T-cell (primary cell): ENCODE measurements at places on chromosomes 11 and 22.
A peak's percentile ranks its signal among the peaks of the same experiment; 100 is the strongest.

- no peaks in the 10 kb centered on the region for H3K27me3 ChIP-seq
- peaks cover 3% of the 10 kb centered on the region for H3K36me3 ChIP-seq
- peak overlapping the region; percentile 66 for H3K27ac ChIP-seq
Observed at GRCh38 chr11:72743321-72744221, 8.6 kb downstream of the ARAP1 start.

DNA sequence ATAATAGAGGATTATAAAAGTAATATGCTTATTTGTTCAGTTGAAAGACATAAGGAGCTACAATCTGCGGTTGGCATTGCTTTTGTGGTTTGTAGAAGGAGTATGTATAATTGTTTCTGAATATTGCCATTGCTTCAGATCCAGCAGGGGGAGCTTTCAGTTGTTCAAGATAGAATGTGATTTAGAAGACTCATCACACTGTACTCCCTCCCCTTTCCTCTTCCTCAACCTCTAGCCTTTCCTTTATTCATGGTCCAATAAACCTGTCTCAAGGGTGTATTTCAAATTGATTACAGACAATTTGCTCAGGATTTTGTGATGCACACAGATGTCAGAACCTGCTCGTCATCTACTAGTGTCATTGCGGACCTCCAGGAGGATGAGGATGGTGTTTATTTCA is 9.8 kb downstream of the PRMT3 start:
- no peaks in the 10 kb centered on the region for H3K36me3 ChIP-seq
- H3K4me3 ChIP-seq, result no peak overlapping the region
- DNase-seq, result peak; percentile 6

DNA sequence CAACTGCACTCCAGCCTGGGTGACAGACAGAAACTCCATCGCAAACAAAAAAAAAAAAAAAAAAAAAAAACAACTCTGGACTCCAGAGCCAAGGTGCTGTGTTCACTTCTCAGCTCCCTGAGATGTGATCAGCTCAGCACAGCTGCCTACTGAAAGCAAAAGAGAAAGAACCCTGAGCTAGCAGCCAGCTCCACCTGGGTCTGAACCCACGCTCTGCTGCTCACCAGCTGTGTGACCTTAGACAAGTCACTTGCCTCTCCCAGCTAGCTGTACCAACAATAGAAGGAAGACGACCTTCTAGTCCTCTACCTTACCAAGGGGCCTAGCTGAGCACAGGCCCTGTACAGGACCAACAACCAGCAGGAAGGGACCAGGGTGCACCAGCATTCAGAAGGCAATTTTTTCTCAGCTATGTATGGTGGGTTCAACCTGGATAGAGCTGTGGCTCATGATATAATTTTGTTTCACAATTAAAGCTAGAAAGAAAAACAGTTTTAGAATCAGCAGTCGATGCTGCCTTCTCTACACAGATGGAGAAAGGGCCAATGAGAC is 3.8 kb downstream of the DGCR2 start:
- H3K27ac ChIP-seq, result no peak overlapping the region
- H3K27me3 ChIP-seq, result no peaks in the 10 kb centered on the region
- DNase-seq, result no peak
- peaks cover 10% of the 10 kb centered on the region for H3K36me3 ChIP-seq

GRCh38 chr11:335779-336658 is 15.4 kb upstream of the IFITM3 start:
- no peaks in the 10 kb centered on the region for H3K36me3 ChIP-seq
- H3K4me3 ChIP-seq, result no peak overlapping the region
- DNase-seq, result no peak
- peaks cover 29% of the 10 kb centered on the region for H3K4me1 ChIP-seq

DNA sequence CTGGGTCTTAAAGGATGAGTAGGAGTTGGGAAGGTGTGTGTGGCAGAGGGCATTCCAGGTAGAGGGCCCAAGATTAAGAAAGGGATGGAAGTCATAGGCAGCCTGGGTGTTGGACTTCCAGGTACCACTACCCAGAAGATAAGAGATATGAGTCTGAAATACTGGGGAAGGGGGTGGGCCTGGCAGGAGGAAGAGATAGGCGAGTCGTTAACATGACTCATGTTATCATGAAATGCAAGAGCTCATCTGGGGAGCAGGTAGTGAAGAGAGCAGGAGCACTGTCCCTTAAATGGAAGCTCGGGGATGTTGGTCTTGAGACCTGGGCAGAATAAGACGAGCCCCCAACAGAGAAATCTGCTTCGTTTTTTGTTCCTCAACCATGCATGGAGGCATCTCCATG is 10.2 kb downstream of the ZC3H7B start:
- H3K4me3 ChIP-seq, result no peak overlapping the region
- DNase-seq, result no peak
- H3K36me3 ChIP-seq, result peaks cover 10% of the 10 kb centered on the region
- H3K27ac ChIP-seq, result no peak overlapping the region
- H3K4me1 ChIP-seq, result no peaks in the 10 kb centered on the region

DNA sequence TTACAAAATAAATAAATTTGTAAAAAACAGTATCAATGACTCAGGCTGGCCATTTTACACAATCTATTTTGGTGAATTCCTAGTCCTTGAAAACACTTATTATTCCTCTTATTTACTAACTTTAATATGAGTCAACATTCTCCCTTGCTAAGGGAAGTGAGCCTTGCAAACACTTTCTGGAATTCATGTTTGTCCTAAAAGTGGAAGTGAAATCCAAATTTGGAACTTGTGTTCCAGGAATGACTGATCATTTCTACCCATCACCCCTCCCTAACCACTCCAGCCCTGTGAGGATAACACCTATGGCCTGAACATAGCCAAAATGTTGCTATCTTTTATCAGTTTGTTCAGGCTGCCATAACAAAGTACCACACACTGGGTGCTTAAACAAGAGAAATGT is 83.1 kb downstream of the OR5AK2 start:
- H3K36me3 ChIP-seq, result no peaks in the 10 kb centered on the region
- no peak for DNase-seq
- H3K27me3 ChIP-seq, result no peaks in the 10 kb centered on the region

- H3K27me3 ChIP-seq, result no peaks in the 10 kb centered on the region
- no peak overlapping the region for H3K27ac ChIP-seq
- no peak for DNase-seq
- H3K4me3 ChIP-seq, result no peak overlapping the region
- no peaks in the 10 kb centered on the region for H3K4me1 ChIP-seq
Observed at GRCh38 chr11:125410091-125410490, 86.0 kb downstream of the FEZ1 start.

- no peak overlapping the region for H3K4me3 ChIP-seq
- no peak overlapping the region for H3K27ac ChIP-seq
- no peaks in the 10 kb centered on the region for H3K4me1 ChIP-seq
- no peaks in the 10 kb centered on the region for H3K36me3 ChIP-seq
Observed at GRCh38 chr11:133026952-133027351, 505.3 kb downstream of the OPCML start.

- H3K4me3 ChIP-seq, result no peak overlapping the region
- H3K27ac ChIP-seq, result no peak overlapping the region
- no peaks in the 10 kb centered on the region for H3K4me1 ChIP-seq
- no peaks in the 10 kb centered on the region for H3K36me3 ChIP-seq
- no peak for DNase-seq
- H3K27me3 ChIP-seq, result peaks cover 20% of the 10 kb centered on the region
Observed at GRCh38 chr11:134763030-134763388, 351.0 kb upstream of the B3GAT1 start.

- H3K27me3 ChIP-seq, result no peaks in the 10 kb centered on the region
- no peaks in the 10 kb centered on the region for H3K4me1 ChIP-seq
- H3K4me3 ChIP-seq, result no peak overlapping the region
- H3K27ac ChIP-seq, result no peak overlapping the region
Observed at GRCh38 chr11:118058311-118059245, 18.3 kb upstream of the TMPRSS4 start.

- peak; percentile 21 for DNase-seq
- no peaks in the 10 kb centered on the region for H3K36me3 ChIP-seq
- no peak overlapping the region for H3K27ac ChIP-seq
- peaks cover 18% of the 10 kb centered on the region for H3K4me1 ChIP-seq
- no peaks in the 10 kb centered on the region for H3K27me3 ChIP-seq
Observed at GRCh38 chr22:39985383-39986035, 9.2 kb upstream of the FAM83F start.

- H3K4me3 ChIP-seq, result no peak within 1 kb of the TSS
- no peaks in the 10 kb centered on the region for H3K36me3 ChIP-seq
- H3K4me1 ChIP-seq, result no peaks in the 10 kb centered on the region
- DNase-seq, result no peak
- H3K27ac ChIP-seq, result no peak within 1 kb of the TSS
Observed at GRCh38 chr11:10693509-10694081, at the start of gene IRAG1. IRAG1 (minus strand) TSS chr11:10693755; CDS start chr11:10693602, 153 bp downstream.

GRCh38 chr22:39534591-39535356 is 2.2 kb upstream of the RPS19BP1 start:
- no peak overlapping the region for H3K27ac ChIP-seq
- H3K4me1 ChIP-seq, result peaks cover 42% of the 10 kb centered on the region
- H3K27me3 ChIP-seq, result peaks cover 2% of the 10 kb centered on the region
- H3K36me3 ChIP-seq, result peaks cover 11% of the 10 kb centered on the region
- H3K4me3 ChIP-seq, result no peak overlapping the region
- peak; percentile 71 for DNase-seq

DNA sequence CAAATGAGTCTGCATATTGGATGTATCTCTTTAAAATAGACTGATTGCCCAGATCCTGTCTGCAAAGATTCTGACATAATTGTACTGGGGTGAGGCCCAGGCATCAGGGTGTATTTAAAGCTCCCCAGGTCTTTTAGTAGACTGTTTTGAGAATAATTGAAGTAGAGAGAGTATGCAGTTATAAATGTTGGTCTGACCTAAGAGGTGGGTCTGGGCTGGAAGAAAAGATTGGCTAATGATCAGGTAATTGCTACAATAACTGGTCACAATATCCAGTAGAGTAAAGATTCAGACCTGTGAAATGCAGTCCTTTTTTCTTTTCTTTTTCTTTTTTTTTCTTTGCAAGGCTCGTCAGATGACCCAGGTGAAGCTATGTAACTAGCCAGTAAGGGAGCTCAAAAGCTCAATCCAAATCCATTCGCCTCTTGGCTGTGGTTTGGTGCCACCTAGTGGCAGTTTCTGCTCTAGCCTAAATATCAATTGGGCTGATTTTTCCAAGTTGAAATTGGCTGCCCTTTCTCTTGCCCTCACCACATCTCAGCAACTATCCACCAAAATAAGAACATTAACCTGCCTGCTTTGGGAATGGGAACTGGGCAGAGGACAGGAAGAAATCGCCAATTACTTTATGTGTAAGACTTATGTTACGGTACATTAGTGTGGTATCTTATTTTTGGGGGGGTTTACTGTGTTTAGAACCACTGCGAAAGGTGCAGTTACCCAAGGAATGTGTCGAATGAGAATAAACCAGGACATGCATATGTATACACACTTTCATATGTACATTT is 45.9 kb downstream of the ZNF143 start:
- peak; percentile 67 for DNase-seq
- no peaks in the 10 kb centered on the region for H3K27me3 ChIP-seq
- H3K36me3 ChIP-seq, result peaks cover 30% of the 10 kb centered on the region
- no peak overlapping the region for H3K27ac ChIP-seq
- H3K4me3 ChIP-seq, result no peak overlapping the region

DNA sequence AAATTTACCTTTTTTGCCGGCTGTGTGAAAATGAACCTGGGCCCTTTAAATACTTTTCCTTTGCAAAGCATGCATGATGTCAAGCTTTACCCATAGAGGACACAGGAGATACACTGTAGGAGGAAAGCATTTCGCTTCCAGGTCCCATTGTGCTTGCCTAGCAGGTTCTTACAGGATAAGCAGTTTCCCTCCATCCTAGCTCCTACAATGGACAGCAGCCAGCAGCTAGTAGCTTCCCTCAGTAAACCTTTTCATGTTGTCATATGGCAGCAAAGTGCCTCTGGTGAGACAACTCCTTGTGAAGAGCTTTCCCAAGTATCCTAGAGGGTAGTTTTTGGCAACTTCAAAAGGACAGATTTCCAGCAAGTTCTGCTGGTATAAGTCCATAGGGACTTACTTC is 78.4 kb downstream of the RBFOX2 start:
- H3K27ac ChIP-seq, result no peak overlapping the region
- no peaks in the 10 kb centered on the region for H3K27me3 ChIP-seq
- no peaks in the 10 kb centered on the region for H3K36me3 ChIP-seq
- no peak overlapping the region for H3K4me3 ChIP-seq
- no peaks in the 10 kb centered on the region for H3K4me1 ChIP-seq

DNA sequence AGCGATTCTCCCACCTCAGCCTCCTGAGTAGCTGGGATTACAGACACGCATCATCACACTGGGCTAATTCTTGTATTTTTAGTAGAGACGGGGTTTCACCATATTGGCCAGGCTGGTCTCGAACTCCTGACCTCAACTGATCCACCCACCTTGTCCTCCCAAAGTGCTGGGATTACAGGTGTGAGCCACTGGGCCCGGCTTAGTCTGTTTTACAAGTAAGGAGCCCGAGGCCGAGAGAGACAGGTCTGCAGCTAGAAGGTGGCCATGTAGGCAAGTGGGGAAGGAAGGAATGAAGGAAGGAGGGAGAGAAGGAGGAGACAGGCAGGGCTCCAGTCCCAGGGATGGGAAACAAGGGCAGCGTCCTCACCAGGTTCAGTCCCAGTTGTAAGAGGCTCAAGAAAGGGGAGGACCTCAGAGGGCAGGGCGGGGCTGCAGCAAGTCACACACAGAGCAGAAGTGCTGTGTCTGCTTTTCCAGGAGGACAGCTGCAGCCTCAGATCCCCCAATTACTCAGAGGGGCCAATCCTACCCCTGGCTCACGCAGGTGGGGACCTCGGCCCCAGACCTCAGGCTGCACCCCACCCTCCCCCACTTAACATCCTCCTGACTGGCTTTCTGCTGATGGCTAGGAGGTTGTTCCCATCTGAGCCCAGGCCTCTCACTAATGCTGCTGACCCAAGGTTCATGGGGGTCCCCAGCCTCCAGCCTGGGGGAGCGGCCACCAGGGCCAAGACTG is 53.8 kb upstream of the PRR5 start:
- no peak overlapping the region for H3K4me3 ChIP-seq
- no peaks in the 10 kb centered on the region for H3K27me3 ChIP-seq
- H3K4me1 ChIP-seq, result peaks cover under 1% of the 10 kb centered on the region
- no peak overlapping the region for H3K27ac ChIP-seq
